Activated CD4-positive, alpha-beta T cell treated with anti-CD3 and anti-CD28 coated beads for 24 hours (primary cell): ENCODE measurements at places on chromosomes 2 and 18.

DNA sequence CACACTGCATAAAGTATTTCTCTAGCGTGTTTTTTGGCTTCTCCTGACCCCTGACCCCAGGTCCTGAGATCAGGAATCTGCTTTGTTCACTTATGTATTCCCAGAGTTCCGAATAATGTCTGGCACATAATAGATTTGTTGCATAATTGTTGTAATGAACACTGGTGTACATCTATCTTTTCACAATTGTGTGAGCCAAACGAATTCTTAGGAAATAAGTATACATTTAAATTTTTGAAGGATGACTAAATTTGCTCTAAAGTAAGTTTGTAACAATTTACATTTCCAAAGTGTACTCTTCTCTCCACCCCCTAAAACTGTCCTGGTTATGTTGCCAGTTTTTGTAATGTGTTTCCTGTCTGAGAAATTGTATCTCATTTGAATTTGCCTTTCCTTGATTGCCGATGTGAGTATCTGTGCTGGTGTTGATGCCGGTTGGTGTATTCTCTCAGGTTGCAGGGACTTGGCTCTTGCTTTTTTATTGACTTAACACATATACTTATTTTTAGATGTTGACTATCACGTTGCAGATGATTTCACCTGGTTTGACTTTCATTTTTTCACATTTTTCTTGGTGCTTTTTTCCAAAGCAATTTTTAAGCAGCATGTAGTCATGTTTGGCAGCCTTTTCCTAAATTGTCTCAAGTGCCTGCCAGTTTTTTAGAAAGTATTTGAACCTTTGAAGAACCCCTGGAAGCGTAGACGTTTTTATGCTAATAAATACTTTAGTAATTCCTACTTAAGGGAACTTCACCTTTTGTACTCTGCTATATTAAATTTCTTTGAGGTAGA is 16.1 kb upstream of the FARP2 start:
- DNase-seq: no peak

GRCh38 chr18:3603421-3604234 is 153.7 kb downstream of the TGIF1 start:
- DNase-seq: no peak

GRCh38 chr2:19667085-19667484 is 234.7 kb downstream of the TTC32 start:
- DNase-seq: no peak

GRCh38 chr2:157185476-157186227 is 71.9 kb upstream of the GALNT5 start:
- DNase-seq: no peak

DNA sequence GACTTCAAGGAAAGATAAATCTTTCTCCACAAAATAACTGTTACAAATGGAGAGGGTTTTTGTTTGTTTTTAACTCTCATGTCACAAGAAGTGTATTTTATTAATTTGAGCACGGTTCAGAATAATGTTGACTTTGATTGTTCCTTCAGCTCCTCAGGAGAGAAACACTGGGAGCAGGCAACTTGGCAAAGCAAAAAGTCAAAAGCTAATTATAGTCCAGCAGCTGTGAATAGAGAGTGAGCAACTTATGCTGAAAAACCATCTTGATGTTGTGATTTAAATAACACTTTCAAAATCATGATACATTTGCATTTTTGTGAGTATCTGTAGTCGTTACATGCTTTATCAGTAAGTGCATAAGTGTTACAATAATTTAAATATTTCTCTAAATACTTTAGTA is 37.5 kb upstream of the TTN start:
- no peak for DNase-seq

DNA sequence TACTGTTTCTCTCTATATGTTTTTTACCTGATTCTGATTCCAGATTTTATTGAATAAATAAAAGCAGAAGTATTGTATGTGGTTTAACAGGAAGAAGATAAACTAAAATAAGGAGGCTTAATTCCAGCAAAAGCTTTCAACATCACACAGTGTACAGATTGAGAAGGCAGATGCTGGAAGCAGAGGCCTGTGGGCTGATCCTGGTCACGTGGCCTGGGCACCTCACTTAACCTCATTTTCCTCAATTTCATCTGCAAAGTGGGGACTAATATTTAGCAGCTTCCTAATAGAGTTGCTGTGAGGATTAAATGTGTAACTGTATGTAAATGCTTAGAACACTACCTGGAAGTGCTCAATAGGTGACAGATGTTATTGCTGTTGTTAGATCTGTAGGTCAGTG is 58.0 kb downstream of the CDCA7 start:
- DNase-seq: no peak

DNA sequence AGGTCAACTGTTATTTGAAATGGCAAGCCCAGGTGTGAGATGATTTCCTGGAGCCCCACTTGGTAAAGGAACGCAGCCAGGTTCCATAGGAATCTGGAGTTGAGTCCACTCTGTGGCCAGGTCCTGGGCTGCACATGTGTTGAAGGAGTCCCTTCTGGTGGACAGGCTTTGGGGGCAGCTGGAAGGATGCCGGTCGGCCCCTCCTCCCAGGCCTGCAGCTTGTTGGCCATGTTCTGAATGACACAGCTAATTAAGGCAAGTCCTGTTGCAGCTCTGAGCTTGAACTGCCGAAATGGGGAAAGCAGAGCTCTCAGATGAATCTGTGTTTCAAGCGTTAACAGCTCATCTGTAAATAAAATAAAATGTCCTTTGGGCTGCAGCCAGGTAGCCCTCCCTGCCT is 23.8 kb downstream of the EN1 start:
- DNase-seq: no peak

DNA sequence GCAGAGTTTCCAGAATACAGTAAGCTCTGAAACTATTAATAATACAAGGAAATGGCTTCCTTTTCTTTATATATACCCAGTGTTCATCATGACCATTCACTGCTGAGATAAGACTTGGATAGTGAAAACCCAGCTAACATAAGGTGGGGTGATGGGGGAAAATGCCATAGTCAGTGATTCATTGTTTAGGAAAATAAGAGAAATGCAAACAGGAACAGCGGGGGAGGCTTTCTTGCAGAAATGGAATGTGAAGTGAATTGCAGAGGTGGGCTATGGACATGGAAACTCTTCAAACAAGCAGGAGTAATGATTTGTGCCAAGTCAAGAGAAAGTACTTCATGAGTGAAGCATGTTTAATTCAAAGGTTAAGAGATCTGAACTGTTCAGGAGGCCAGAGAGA is 519.4 kb downstream of the TDRD15 start:
- no peak for DNase-seq

GRCh38 chr2:109243526-109244303 is 114.7 kb downstream of the SH3RF3 start:
- no peak for DNase-seq

GRCh38 chr2:206728277-206729199 is 10.3 kb upstream of the DYTN start:
- DNase-seq: no peak

- DNase-seq: no peak
Measured at GRCh38 chr18:13577781-13578180, 148.6 kb downstream of the FAM210A start.
